ENCODE measurements at places on chromosomes 3 and 15.

GRCh38 chr3:152836269-152836668, 1.3 kb downstream of the P2RY1 start:
- no peak for DNase-seq

DNA sequence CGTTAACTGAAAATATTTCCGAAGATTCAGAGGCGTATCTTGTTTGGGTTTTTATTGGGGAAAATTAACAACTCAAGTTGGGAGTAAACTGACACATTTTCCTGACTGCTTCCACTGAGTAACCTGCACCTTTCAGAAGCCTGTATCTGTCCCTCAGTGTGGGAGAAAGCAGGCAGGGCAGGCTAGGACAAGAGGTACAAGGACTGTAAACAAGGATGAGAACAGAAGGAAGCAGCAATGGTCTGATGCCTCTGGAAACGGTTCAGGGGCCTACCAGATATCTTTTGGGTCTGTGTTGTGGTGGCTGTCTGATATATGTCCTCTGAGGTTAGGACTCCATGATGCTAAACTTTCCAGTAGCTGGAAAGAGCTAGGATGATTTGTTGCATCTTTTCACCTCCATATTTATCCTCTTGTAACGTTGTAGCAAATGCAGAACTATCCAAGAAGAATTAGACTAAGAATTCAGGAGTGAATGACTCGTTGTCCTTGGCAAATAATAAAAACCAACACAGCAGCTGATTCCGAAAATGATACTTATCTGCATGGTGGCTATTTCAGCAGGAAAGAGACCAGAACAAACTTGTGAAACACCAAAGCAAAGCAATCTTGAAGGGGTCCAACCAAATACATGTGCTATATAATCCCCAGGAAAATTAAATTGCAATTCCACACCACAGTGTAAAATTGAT, 195.9 kb upstream of the ICE2 start:
- DNase-seq: no peak

DNA sequence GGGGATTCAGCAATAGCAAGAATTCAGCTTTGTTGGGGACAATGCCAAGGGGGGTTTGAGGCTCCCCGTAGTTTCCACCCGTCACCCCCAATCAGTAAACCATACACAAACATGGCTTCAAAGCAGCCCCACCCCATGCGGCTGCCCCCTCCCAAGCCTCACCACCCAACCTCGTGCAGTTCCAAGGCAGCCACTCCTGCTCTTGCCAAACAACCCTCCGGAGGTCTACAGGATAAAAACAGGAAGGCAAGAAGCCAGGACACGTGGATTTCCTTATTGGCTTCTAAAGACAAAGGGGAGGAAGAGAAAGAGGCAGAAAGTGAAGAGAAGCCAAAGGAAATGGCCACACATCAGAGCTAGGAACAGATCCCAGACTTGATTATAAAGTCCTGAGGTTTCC, 121.1 kb downstream of the SHQ1 start:
- no peak for DNase-seq

DNA sequence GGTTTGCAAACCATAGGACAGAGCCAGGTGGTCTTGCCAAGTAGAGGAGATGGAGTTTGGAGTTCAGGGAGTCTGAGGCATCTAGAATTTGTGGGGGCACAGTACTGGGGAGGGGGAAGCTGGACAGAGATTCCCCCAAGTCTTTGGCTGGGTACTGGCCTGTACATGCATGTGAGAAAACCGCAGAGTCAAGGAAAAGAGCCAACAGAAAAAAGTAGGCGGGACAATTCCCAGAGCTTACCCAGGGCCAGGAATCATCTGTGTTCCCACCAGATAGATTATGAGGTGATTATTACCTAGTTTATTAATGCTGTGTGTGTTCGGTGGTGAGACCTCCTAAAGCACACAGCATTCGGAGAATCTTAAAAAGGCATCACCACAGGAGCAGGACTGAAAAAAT, 11.3 kb downstream of the LYSMD4 start:
- no peak for DNase-seq

Data from stimulated activated CD8-positive, alpha-beta memory T cell treated with anti-CD3 and anti-CD28 coated beads, Interleukin-4, amount 100 ng/mL, for 4 hours (primary cell).